ENCODE measurements at places on chromosomes 6 and 20. TPM values are rescaled to one million over a fixed set of nuclear protein-coding genes. Genes with fewer than 3 reads are reported as not detected.

SOBP gene
- 6.1 TPM for total RNA-seq

TMEM151B gene
- total RNA-seq = 0.07 TPM

EFCAB8 gene
- total RNA-seq = 0.60 TPM

FNDC11 gene
- total RNA-seq = 0.51 TPM

NUS1 gene
- 34.3 TPM for total RNA-seq

RCAN2 gene
- 0.46 TPM for total RNA-seq

C6orf163 gene
- total RNA-seq = 2.5 TPM

All from endothelial cell of umbilical vein (primary cell).